ENCODE measurements at places on chromosomes 3 and 15.

GRCh38 chr3:36900474-36901443 lies 44.1 kb downstream of the TRANK1 start:
- DNase-seq, result no peak

GRCh38 chr3:109033000-109033660 lies 79.5 kb upstream of the GUCA1C start:
- DNase-seq, result no peak

DNA sequence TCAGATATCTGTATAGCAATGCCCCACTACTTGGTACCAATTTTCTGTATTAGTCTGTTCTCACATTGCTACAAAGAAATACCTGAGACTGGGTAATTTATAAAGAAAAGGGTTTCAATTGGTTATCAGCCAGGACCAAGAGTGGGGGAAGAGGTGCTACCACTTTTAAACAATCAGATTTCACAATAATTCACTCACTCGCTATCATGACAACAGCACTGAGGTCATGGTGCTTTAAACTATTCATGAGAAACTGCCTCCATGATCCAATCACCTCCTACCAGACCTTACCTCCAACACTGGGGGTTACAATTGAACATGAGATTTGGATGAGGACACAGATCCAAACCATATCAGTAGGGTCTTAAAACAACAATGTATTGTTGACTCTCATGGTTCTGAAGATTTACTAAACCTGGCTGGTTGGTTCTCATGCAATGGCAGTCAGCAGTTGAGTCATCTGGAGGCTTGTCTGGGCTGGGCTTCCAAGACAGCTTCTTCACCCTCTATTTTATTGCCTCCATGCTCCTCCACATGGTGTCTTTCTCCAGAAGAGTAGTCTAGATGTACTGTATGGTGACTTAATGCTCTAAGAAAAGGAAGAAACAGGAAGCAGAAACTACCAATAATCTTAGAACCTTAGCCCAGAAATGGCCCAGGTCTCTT lies 21.2 kb upstream of the TM4SF4 start:
- no peak for DNase-seq

DNA sequence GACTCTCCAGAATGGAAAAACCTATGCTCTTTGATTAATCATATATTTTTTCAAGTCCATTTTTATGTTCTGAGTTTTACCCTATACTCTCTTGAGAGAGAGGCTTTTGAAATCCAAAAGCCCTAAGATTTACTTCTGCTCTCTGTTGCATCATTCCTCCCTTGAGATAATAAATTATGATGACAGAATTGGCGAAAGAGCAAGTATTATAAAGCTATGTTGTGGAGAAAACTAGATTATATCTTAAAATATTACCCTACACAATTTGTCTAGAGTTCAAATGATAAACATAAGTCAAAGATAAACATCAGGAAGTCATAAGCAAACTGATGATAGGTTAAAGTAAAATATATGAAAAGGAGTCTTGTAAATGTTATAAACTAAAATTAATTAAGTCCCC lies 293.4 kb upstream of the MME start:
- no peak for DNase-seq

GRCh38 chr15:69009341-69009740 lies 5.2 kb upstream of the NOX5 start:
- no peak for DNase-seq

DNA sequence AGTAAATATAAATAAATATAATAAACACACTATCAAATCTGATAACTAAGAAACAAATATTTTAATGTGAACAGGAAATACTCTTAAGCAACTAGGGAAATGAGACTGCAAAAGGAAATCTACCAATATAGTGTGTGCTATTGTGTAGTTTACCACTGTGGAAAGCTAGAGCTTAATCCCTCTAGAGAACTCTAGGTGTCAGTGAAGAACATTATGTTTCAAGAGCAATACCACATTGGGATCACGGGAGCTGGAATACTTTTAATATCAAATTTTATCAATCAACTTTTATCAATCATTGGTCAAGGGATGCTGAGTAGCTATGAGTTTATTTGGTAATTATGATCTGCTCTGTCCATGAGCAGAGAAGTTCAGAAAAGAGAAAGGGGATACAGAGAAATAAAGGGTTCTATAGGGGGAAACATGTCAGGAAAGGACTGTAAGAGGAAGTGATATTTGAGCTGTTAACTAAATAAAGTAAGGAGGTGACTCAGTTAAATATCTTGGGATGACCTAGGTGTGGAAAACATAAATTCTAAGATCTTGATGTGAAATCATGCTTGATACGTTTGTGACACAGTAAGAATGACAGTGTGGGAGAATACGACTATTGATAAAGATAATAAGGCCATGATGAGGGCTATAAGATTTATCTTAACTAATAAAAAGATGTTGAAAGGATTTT lies 762.2 kb upstream of the ALCAM start:
- DNase-seq, result no peak

DNA sequence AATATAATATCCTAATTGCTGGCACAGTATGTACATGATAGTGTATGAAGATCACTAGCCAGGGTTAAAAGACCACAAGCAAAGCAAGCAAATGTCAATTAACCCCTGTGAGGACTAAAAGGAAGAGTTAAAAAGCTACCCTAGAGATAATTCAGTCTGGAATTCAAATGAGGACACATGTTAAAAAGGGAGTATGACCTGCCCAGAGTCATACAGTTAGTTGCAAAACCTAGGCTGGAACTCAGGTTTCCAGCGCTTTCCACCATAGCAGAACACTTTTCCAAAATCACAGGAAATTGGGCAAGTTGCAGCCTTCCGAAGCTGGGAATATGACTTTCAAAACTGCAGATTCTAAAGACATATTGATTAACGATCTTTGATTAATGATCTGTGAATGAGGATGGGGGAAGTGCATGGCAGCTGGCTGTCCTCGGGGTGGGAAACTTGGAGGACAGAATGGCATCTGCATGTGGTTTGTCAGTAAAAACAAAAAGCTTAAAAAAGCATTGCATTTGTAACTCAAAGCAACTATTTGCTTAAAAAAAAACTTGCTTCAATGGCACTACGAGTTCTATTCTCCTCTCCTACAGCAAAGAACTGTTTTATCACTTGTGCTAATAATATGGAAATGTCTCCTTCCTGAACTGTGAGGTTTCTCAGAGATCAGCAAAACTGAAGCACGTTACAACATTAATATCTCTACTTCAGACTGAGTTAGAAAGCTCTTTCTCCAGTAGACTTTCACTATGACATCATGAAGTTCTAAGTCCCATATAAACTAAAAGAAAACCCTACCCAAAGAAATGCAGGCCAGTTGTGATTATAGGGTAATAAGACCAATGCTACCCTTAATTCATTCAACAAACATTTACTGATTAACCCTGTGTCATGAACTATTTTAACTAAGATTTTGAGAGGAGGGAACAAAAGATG lies 46.2 kb downstream of the IGSF11 start:
- no peak for DNase-seq

DNA sequence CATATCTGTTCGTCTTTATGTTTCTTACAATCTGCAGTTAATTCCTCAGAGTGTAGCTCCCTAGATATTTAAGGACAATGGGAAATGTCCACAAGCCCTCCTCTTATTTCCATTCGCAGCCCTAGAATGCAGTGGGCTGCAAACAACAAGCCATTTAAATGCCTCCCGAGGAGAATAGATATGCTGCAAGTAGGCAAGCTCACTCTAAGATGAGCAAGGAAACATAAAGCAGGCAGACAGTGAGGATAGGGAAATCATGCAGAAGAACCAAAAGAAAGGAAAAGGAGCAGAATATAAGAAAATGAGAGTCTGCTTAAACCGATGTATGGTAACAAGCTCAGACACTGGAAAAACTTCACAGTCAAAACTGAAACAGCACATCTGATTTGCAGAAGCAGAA lies 561.9 kb downstream of the GBE1 start:
- DNase-seq, result no peak

- DNase-seq, result no peak
These were observed 184.5 kb downstream of the FNDC3B start for GRCh38 chr3:172223870-172224269.

DNA sequence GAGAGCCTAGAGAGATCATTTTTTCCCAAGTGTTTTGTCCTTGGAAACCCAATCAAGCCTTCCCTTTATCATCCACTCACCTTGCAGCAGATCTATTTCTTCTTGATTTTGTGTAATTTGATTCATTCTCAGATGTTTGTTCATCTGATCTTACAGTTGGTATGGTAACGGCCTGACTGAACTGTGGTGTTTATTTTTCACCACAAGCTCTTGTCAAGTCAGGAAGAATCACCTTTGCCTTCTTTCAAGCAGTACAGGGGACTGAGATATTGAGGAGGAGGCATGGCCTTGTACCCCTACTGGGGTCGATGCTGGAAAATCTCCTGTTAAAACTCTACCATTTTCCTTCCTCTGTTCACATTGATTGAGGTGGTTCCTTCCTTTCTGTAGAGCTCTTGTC lies 361.4 kb upstream of the CFAP20DC start:
- no peak for DNase-seq

Measured in type B pancreatic cell (in vitro differentiated cells).